ENCODE measurements at places on chromosomes 4 and X.

DNA sequence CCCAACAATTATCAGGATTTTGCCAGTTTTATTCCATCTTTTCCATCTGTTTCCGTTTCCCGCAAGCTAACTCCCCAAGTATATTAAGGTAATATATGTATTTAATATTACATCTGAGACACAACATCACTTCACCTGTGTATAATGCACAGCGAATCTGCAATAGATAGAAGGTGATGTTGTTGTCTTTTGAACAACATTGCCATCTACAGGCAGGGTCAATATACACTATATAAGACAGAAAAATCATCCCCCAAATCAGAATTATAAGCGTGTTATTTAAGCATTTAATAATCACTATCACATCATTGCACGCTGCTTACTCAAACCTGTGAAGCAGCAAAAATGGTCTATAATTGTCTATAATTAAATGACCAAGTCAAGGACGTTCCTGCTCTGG, 1115.5 kb downstream of the NLGN4X start:
- no peak for DNase-seq

DNA sequence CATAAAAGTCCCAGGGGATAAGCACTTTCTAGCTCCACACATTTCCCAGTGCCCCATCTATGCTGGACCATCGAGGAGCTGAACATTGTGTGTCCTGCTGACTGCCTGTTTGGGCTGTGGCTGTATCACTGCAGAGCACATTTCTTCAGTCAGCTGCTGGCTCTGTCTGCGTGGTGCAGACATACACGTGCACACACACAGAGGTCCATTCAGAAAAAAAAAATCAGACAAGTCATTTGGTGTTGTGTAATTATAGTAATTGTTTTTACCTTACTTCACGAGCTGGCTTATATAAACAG, 1.1 kb upstream of the PDLIM3 start:
- DNase-seq: no peak

- no peak for DNase-seq
Observed at GRCh38 chrX:97215186-97215585, 331.5 kb downstream of the RPA4 start.

GRCh38 chrX:47234583-47234982, 1.8 kb downstream of the USP11 start:
- no peak for DNase-seq

DNA sequence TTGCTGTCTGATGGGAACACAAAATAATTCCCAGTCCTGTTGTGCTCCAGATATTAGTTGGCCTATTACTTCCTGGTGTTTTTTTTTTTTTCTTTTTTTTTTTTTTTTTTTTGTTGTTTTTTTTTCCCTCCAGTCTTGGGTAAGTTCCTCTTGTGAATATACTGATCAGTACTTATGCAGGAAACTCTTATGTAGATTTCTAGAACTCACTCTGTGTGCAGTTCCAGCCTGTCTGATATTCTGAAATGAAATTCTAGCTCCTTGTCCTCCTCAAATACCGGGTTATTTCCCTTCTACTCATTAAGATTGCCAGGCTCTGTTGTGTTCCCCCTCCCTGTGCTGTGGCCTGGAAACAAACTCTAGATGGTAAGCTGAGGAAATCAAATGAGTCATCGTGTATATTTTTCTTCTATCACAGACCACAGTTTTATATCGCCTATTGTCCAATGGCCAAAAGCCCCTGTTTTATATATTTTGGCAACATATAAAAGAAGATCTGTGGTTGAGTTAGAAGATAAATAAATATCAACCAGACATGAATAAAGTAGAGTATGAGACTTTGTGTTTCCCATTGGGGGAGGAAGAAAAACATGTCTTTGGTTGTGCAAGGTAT, 124.3 kb upstream of the UGT8 start:
- no peak for DNase-seq

GRCh38 chr4:126168484-126168883, 853.7 kb downstream of the FAT4 start:
- DNase-seq: no peak

DNA sequence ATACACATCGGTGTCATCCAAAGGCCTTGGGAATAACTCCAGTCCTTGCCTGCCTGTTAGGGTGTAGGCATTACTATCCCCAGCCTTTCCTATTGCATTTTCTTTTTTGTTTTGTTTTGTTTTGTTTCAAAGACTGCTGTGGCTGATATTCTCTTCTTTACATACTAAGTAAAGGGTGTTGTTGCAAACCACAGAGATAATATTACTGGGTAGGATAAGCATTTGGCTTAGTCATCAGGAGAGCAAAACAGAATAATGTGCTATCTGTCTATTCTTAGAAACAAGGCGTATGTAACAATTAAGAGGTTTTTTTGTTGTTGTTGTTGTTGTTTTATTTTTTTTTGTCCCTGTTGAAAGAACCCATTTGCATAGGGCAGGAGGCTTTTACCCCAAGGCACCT, 41.8 kb downstream of the UGT2B28 start:
- DNase-seq: no peak

DNA sequence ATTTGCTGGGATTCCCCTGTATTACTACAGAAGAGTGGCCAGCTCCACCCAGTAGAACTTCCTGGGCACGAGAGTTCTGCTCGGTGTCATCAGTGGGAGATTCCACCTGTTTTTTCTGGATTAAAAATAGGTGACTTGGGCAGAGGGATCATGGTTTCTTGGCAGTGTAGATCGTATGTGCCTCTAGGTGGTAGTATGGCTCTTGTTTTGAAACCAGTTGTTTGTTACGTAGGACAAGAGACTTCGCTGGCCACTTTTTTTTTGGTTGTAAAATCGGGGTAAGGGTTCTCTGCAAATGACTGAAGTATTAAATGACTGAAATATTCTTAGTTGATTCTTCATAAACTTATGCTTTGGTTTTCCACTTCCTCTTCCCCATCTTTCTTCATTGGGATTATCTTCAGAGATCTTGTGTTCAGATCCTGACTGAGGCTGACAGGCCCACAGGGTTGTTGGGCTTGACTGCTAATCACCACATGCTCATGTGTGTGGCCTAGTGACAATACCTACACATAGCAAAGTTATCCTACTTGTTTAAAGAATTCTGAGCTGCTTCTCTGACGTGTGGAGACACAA, 43.8 kb upstream of the WDR1 start:
- DNase-seq: no peak

GRCh38 chr4:181301735-181302710, 941.2 kb upstream of the TENM3 start:
- no peak for DNase-seq

- no peak for DNase-seq
Observed at GRCh38 chr4:15547392-15547791, 77.7 kb downstream of the CC2D2A start.

DNA sequence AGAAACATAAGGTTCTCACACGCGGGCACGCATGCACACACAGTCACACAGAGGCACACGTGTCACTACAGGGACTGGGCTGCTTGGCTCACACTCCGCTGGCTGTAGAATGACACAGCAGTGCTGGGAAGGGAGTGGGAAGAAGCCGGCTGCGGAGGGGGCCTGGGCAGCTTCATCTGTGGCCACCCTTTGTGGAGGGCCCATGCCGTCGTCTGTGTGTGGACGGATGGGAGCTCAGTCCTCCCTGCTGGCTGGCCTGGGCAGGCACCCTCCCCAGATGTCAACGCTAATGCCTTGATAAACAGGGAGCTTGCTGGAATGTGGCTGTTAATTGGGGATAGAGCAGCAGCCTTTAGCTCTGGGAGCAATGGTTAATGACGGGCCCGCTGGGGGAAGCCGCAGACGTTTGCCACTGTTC, 621.1 kb downstream of the BCOR start:
- DNase-seq: no peak
